Activated T-cell treated with anti-CD3 and anti-CD28 coated beads for 48 hours (primary cell): ENCODE measurements at places on chromosomes 11 and 22.

DNA sequence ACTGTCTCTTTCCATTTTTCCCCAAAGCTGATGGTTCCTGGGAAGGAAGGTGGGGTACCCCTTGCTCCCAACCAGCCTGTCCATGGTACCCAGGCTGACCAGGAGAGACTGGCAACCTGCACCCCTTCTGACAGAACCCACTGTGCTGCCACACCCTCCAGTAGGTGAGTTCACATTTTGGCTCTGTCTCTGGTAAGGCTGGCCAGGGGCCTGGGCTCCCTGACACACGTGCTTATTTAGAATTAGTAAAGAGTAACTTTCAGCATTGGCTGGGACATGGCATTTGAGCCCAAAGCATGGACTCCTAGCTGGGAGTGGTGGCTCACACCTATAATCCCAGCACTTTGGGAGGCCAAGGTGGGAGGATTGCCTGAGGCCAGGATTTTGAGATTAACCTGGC lies 35.1 kb downstream of the ARHGAP1 start:
- no peak for DNase-seq

DNA sequence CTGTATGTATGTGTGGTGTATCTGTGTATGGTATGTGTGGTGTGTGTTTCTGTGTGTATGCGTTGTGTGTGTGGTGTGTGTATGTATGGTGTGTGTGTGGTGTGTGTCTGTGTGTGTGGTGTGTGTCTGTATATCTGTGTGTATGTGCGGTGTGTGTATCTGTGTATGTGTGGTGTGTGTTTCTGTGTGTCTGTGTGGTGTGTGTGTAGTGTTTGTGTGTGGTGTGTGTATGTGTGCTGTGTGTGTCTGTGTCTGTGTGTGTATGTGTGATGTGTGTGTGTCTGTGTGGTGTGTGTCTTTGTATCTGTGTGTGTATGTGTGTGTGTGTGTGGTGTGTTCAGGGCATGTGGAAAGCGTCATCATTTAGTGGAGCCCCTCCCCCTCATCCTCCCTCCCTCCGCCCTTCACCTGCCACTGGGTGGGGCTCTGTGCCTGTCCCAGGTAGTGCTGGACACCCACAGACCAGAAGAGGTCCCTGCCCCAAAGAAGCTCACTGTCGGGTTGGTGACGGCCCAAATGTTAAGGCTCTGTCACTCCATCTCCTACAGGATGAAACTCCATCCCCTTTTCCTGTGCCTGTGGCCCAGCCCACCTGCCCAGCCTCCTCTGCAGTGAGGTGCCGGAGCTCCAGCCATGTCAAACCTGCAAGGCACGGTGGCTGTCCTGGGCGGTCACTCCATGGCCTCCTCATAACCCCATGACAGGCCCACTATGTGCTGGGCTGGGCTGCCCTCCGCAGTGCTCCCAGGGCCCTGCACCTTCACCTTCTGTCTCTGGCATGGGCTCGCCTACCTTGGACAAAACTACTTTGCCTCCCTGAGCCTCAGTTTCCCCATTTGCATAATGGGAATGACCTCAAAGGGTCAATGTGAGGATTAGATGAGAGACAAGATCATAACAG lies 23.4 kb upstream of the SHISAL1 start:
- DNase-seq: no peak

- no peak for DNase-seq
These were observed 10.2 kb downstream of the LRRC74B start for GRCh38 chr22:21055880-21056319.

DNA sequence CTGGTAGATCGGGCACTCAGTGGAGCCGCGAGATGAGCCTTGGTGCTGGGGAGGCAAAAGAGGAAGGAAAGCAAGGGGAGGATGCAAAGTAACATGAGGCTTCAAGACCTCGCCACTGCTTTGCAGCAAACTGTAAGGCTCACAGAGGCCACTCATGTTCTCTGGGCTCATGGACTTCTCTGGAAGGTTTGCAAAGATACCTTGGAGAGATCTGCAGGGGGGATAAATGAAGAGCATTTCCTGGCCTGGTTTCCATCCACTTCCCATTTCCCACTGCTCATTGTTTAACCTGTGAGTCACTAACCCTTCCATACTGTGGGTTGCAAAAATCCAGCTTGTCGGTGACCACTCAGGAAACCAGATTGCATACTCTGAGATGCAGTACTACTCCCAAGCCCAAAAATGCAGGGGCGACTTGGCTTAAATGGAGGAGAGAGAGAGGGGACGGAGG lies 38.5 kb downstream of the OSBP2 start:
- no peak for DNase-seq

DNA sequence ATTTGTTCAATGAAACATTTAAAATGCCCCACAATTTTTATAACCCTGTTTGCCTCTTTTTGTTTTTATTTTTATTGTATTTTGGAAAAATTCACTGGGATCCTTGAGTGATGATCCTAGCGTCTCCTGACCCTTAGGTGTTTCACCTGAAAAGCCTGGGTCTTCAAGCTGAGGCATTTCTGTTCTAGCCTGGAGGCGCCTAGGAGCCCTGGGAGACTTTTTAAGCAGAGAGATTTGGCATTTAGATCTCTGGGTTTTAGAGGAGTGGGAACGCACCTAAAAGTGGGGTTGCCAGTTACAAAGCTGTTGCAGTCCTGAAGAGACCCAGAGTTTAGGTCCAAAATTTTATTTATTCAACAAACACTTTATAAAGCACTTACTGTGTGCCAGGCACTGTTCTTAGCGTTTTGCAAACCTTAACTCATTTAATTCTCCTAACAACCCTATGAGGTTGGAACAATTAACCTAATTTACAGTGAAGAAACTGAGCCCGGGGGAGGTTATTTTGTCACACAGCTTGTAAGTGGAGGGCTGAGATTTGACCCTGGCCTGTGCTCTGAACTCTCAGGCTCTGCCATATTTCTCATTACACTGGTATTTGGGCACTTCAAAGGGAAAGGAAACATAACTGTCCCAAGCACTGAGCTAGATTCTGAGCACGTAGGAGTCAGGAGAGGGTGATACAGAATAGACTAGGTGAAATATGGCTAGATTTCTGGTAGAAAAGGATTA lies 834 bp upstream of the FADS1 start:
- no peak for DNase-seq

GRCh38 chr11:44766972-44767278 lies 40.2 kb downstream of the TSPAN18 start:
- DNase-seq: no peak

DNA sequence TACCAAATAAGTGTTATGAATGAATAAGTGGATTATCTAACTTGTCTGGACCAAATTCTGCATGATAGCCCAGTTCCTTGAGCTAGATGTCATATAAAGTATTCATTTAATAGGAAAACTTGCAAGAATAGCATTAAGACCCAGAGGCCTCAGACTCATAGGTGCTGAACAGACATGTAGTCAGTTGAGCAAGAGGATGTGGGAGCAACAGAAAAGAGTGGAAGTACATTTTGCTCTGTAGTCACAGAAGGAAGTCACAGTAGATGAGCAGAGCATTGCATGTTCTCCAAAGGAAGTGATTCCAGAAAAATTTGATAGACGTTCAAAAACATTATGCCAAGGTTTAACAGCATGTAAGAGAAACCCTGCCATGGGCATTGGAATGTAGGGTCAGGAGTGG lies 9.5 kb downstream of the HOATZ start:
- no peak for DNase-seq

DNA sequence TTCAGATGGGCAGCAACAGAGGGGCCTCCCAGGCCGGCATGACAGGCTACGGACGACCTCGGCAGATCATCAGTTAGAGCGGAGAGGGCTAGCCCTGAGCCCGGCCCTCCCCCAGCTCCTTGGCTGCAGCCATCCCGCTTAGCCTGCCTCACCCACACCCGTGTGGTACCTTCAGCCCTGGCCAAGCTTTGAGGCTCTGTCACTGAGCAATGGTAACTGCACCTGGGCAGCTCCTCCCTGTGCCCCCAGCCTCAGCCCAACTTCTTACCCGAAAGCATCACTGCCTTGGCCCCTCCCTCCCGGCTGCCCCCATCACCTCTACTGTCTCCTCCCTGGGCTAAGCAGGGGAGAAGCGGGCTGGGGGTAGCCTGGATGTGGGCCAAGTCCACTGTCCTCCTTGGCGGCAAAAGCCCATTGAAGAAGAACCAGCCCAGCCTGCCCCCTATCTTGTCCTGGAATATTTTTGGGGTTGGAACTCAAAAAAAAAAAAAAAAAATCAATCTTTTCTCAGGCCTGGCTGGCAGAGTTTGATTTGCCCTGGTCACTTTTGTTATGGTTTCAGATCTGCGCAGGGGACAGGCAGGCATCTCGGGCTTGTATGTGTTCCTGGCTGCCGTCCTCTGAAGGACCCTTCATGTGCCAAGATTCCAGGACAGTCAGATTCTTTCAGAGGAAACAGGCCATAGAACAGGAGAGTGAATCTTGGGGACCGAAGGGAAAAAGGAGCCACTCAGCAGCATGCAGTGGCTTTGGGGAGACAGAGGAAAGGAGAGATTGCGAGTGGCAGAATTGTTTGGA lies 5.3 kb downstream of the TAGLN start:
- no peak for DNase-seq

GRCh38 chr22:36541831-36542411 lies 13.0 kb upstream of the EIF3D start:
- peak; percentile 42 for DNase-seq

- DNase-seq: no peak
These were observed 849 bp upstream of the APOBEC3B start for GRCh38 chr22:38981005-38981991.

- peak; percentile 98 for DNase-seq
These were observed at the start of gene SF3B2 for GRCh38 chr11:66051766-66052663. Gene SF3B2 (plus strand): TSS chr11:66052364. CDS start chr11:66052385, 21 bp downstream.

DNA sequence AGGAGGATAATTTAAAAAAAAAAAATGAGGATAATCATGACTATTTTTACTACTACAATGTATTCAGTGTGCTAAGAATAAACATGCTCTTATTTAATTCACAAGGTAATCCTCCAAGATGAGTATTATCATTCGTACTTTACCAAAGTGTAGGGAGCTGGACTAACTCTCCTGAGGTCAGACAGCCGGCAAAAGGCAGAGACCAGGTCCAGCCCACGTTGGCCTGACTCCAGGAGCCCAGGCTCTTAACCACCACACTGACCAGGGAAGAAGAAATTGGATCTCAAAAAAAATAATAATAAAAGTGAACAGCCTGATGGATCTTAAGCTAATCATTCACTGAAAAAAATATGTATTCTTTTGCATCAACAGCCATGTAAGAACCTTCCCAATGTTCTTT lies 25.2 kb downstream of the PLAAT3 start:
- no peak for DNase-seq

- no peak for DNase-seq
These were observed 1.5 kb downstream of the LRRC75B start for GRCh38 chr22:24591286-24591830.

- DNase-seq: no peak
These were observed 70.6 kb downstream of the PRMT3 start for GRCh38 chr11:20457934-20458680.

DNA sequence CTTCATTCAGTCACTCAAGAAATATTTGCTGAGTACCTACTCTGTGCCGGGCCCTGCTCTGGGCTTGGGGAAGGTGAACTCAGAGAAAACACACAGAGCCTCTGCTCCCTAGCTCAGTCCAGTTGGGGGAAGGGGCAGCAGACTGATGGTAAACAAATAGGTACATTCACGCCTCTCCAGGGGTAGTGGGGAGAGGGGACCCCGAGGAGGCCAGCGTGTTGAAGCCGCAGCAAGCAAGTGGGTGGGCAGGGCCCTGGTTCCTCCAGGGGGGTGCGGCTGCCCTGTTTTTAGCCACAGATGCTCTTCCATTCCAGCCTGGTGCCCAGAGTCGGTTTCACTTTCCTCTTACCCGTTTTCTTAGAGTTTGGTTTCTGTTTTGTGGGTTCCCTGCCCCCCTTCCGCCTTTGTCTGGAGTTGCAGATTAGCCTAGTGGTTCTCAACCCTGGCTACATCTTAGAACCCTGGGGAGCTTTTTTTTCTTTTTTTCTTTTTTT lies 8.7 kb downstream of the DRAP1 start:
- peak; percentile 63 for DNase-seq

- peak; percentile 15 for DNase-seq
These were observed 539 bp downstream of the EIF4ENIF1 start for GRCh38 chr22:31488988-31489617.

DNA sequence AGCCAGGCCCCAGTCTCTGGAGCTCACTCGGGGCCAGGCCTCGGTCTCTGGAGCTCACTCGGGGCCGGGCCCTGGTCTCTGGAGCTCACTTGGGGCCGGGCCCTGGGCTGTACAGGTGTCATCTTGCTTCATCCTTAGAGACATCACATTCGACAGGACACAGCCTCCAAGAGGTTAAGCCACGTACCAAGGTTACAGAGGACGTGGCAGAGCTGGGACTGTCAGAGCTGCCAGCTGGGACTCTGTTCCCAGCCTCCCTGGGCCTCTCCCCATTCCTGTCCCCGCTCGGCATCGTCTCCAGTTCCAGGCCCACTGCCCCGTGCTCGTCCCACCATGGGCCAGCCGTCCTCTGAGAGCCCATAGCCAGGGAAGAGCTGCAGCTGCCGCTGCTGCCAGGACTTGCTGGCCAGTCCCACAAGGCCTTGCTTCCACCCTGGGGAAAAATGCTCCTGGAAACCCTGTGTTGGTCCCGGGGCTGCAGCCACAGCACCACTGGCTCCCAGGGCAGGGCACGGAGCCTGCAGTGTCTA lies 19.6 kb downstream of the CABP7 start:
- no peak for DNase-seq

DNA sequence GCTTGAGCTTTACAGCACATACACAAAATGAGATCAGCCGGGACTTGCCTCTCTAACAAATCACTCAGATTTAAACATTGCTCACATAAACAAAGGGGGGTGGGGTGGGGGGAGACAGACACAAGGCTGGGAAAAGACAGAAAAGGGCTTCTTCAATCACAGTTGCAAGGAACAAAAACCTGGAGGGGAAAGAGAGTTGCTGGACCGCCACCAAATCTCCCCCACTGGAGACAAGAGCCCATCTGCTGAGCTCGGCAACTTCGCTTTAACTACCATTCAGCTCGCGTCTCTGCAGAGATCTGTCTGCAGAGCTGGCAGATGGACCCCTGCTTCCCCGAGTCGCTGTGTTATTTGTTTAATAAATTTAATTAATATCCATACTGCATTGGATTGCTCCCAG lies 165.0 kb downstream of the RCN1 start:
- DNase-seq: no peak

DNA sequence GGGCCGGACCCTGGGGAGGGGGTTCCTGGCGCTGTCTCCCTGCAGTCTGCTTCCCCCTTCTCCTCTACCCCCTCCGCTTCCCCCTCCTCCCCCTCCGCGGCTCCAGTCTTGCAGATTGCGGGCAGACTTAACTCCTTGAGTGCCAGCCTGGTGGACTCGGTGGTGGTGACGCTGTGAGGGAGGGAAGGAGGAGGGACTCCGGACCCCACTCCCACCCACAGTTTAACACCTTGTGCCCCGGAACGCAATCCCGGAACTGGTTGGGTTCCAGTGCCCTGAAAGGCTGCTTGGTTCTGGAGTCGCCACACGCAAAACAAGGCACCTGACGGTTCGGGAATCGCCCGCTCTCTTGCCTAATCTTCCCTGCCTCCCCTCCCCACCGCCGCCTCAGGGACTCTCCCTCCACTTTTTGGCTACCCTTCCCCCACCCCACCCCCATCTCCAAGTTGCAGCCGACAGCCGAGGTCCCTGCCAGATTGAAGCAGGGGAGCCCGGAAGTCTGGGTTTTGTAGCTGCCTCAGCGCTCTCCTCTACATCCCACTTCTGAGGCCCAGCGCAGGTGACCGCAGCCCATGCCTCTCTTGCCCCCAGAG lies 3.9 kb upstream of the BCL9L start:
- DNase-seq: peak; percentile 63

GRCh38 chr11:128624269-128625175 lies 37.2 kb upstream of the ETS1 start:
- peak; percentile 35 for DNase-seq
